ENCODE measurements at places on chromosomes 2 and 18.

GRCh38 chr2:6966446-6966940 is 49.3 kb downstream of the RNF144A start:
- DNase-seq, result no peak

GRCh38 chr18:39666541-39666940 is 2100.9 kb upstream of the CELF4 start:
- DNase-seq, result no peak

DNA sequence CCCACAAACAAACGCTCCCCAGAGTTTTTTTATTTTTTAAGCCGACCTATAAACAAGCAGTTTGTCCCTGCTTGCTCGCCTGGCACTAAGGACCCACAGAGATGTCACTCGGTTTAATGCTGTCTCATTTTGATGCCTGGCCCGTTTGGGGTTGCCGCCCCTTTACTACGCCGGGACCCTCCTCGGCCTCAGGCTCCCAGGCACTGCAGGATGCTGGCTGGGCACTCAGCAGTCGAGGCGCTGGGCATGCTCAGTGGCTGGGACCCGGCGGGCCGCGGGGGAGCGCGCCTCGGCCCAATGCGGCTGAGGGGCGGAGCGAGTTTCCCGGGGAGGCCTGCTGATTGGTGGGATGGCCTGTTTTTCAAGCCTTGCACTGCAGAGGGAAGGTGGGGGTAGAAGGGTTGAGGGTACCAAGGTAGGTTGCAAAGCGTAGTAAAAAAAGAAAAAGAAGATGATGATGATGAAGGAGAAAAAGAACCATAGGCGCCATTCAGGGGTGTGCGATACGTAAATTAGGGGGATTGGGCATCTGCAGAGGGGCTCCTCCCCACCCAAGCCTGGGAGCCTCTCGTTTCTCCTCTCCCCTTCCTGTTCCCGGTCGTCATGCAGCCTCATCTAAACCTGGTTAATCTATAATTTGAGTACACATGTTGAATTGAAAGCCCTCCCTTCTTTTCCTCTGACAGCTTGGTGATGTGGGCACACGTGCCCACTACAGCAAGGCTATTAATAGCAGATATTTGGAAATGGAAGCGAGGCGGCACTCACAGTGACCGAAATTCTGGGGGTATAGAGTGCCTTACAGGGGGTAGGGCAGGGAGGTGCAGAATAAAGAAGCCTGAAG is 1.5 kb upstream of the IRS1 start:
- peak; percentile 74 for DNase-seq

GRCh38 chr2:84880645-84881521 is at the start of gene TRABD2A:
TRABD2A (minus strand) TSS chr2:84881084; CDS start chr2:84881039, 45 bp downstream.
- peak; percentile 57 for DNase-seq

DNA sequence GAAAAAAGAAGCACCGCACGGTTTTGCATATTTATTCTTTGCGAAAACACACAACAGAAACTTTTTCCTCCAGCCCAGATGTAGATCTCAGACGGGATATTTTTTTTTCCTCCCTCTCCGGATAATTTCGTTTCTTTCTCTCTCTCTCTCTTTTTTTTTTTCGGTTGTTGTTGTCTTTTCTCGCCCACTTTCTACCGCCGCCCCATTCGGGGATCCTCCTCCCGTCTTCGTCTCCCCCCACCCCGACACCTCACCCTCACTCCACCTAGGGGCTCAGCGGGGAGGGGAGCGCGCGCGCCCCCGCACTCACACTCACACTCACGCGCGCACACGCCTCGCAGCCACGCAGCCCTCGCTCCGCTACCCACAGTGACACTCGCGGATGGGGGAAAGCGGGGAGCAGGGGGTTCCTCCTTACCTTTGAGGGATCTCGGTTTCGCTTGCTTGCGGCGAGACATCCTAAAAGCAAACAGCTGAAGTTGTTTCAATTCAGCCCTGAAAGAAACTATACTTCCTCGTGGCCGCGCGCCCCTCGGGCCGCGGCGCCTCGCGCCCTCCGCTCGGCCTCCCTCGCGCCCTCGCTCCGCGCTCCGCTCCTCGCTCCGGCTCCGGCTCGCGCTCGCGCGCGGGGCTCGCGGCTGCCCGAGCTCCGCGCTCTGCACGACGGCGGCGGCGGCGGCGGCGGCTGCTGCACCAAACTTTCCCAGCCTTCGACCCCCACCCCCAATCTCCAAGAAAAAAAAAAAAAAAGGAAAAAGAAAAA is 1.3 kb downstream of the ZNF521 start:
- DNase-seq, result no peak

All from stimulated activated CD8-positive, alpha-beta memory T cell treated with anti-CD3 and anti-CD28 coated beads, Interleukin-2, amount 100 ng/mL, for 48 hours (primary cell).